GM19239 (cell line): ENCODE measurements at places on chromosomes 5 and 9.

GRCh38 chr5:154403776-154404387 is 41.9 kb upstream of the SAP30L start:
- DNase-seq, result no peak

DNA sequence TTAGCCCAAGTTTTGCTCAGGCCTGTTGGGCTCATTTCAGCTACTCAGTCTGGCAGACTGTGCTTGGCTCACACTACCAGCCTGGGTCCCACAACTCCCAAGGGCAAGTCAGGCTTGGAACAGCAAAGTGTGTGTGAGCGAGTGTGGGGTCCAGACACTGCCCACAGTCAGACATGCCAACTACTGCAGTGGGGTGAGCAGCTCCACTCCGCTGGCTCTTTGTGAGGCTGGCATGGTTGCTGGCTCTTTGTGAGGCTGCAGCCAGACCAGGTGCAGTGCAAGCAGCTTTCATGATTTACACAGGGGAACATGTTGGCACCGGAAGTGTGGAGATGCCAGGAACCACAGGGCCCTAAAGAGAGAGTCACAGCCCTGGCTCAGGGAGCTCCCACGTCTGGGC is 606.7 kb upstream of the FAM174A start:
- no peak for DNase-seq

DNA sequence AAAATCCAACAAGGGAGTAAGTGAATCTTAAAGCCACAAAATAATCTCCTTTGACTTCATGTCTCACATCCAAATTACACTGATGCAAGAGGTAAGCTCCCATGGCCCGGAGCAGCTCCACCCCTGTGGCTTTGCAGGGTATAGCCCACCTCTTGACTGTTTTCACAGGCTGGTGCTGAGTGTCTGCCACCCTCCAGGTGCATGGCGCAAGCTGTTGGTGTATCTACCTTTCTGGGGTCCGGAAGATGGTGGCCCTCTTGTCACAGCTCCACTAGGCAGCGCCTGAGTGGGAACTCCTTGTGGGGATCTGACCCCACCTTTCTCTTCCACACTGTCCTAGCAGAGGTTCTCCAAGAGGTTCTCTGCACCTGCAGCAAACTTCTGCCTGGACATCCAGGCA is 1051.1 kb upstream of the CDH6 start:
- no peak for DNase-seq

- DNase-seq, result no peak
These were observed 176.4 kb downstream of the ARRDC3 start for GRCh38 chr5:91206734-91207133.

- DNase-seq, result no peak
These were observed 126.8 kb downstream of the NXNL2 start for GRCh38 chr9:88661759-88662158.

GRCh38 chr9:114344188-114344566 is 14.5 kb downstream of the ORM2 start:
- DNase-seq, result no peak

- DNase-seq, result no peak
These were observed 48.4 kb upstream of the PWWP2A start for GRCh38 chr5:160167624-160168165.

DNA sequence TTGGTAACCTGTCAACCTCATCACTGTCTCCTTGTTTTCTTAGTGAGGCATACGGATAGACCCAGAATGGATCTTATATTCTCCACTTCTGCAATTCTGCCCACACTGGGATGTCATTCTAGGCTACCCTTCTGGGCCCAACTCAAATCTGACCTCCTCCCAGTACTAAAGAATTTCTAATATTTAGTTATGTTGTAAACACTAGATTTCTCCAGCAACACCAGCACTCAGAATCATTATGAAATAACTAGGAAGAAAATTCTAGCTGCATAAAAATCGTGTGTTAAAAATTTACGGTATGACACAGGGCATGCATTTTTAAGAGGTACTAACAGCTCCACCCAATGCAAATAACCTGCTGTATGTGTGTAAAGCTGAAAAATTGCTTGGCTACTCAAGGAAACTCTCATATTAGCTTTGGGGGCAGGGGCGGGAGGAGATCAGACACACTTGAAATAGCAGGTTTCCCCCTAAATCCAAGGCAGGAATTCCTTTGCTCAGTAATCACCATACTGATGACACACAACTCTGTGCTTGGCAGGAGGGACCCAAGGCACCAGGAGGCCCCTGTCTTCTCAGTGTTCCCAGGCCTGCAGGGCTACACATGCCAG is 27.3 kb downstream of the MACROH2A1 start:
- DNase-seq, result no peak

GRCh38 chr5:76082772-76083554 is at the start of gene SV2C:
TSS of gene SV2C (plus strand) at chr5:76083383. CDS start at chr5:76131751, 48,368 bp downstream.
- DNase-seq, result no peak

DNA sequence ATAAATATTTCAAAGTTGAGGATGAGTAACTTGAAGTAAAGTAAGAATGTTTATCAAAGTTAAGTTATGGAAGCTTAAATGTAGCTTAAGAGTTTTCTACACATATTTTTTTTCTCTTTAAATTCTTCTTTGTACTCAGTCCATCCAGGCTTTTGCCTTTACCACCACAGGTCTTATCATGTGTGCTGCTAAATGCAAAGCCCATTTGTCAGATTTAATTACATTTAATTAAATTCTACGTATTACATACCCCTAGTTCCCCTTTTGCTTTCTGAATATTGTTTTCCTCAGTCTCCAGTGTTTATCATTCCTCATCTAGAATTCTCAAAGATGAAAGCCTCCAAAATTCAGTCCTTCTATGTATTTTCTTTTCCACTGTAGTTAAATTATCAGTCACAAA is 1841.9 kb downstream of the EFNA5 start:
- no peak for DNase-seq

DNA sequence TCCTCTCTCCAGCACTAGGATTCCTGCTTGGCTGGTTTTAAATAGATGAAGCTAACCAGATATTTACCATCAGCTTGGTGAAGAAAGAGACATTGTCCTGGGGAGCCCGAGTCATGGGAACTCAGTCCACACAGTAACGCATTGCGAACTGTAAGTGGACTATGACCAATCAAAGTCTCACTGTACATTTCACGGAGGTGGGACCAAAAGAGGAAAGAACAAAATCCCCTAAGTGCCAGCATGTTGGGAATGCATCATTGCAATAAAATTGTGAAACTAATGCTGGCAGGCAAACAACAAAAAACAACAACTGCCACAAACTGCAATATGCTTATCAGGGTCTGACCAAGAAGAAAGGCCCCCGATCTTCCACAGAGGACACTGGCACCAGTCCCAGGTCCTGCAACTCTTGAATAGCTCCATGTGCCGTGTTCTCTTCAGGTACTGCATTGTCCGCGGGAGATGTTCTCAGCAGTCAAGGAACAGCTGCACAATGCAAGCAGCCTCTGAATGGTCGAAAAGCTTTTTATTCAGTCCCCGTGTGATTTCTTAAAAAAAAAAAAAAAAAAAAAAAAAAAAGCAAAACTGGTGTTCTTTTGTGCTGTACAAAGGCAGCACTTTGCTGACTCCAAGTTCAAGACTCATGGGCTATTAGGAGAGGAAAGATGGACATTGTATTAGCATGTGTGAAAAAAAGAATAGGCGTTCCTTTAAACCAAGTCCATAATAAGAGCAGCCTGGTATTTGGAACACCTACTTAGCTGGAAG is 38.1 kb downstream of the SEMA6A start:
- DNase-seq, result no peak

GRCh38 chr5:82512025-82512424 is 233.9 kb upstream of the RPS23 start:
- DNase-seq, result no peak

GRCh38 chr5:8843771-8844170 is 702.1 kb downstream of the SEMA5A start:
- no peak for DNase-seq
